ENCODE measurements at places on chromosomes 4 and X.

GRCh38 chr4:99219479-99219878 lies 433 bp upstream of the ADH6 start:
- DNase-seq: no peak

DNA sequence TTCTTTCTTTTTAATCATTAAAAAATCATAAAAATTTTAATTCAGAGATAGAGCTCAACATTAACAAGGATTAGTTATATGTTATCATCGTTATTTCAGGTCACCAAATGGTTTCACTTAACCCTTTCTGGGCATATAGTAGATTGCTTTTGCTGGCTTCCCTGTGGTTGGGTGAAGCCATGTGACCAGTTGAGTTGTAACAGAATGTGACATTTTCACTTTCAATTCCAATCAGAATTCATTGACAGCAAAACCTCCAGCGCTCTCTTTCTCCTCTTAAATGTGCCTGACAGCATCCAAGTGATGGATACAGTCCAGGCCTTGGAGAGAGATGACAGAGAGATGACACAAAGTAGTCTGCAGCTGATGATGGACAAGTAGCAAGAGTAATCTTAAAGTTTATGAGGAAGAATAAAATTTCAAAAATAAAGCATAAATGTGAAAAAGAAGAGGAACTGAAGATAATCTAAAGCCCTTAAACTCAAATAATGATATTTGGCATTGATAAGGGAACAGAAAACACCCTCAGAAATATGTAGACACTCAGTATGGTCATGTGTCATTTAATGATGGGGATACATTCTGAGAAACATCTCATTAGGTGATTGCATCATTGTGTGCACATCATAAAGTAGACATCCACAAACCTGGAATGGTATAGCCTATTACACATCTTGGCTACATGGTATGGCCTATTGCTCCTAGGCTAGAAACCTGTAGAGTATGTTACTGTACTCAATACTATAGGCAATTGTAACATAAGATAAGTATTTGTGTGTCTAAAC lies 92.3 kb upstream of the QRFPR start:
- no peak for DNase-seq

- DNase-seq: no peak
Observed at GRCh38 chr4:160159457-160159856, 1056.6 kb downstream of the RAPGEF2 start.

DNA sequence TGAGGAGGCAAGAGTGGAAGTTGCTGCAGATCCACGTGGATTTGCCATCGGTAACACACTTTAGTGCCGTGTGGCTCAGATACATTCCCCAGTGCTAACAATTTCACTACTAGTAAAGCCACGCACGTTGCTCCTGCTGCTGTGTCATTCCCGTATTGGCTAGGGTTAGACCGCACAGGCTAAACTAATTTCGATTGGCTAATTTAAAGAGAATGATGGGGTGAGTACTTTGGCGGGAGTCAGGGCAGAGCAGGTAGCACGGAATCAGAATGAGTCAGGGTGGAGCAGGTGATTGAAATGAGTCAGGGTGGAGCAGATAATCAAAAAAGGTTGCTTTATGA lies 1337.5 kb downstream of the FSTL5 start:
- no peak for DNase-seq

- no peak for DNase-seq
Observed at GRCh38 chrX:20144491-20144890, 2.9 kb upstream of the EIF1AX start.

GRCh38 chr4:6824772-6825402 lies 42.4 kb downstream of the KIAA0232 start:
- DNase-seq: no peak

DNA sequence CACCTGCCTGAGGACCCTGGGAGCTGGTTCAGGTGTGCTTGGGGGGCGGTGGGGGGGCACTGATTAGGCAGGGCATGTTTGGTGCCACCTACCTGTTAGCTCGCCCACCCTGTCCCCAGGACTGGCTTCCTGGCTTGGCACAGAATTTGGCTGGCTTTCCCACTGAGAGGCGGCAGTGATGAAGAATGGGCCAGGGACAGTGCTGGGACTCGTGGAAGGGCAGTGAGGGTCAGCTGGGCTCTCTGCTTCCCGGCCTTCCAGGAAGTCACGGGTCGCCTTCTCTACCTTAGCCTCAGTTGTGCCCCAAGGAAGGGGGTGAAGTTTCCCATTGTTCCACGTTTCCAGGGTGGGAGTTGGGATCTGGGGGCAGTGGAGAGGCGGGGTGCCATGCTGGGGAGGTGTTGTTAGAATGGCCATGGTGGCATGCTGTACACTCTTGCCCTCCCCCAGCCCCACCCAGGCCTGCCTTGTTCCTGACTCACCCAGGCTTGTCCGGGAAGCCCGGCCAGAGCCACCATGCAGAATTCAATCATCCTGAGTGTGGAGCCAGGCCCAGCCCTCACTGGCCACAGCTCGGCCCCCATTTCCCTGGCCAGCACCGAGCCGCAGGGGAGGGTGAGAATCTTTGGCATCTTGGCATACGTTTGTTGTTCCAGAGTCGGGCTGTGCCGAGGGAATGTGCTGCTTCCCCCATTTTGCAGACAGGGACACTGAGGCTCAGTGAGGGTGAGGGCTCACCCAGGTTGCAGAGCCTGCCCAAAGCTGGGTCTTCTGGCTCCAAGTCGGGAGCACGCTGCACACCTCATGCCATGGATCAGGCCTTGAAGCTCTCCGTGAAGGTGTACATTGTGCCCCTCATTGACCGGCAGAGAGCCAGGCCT lies 21.9 kb upstream of the GPR78 start:
- no peak for DNase-seq

DNA sequence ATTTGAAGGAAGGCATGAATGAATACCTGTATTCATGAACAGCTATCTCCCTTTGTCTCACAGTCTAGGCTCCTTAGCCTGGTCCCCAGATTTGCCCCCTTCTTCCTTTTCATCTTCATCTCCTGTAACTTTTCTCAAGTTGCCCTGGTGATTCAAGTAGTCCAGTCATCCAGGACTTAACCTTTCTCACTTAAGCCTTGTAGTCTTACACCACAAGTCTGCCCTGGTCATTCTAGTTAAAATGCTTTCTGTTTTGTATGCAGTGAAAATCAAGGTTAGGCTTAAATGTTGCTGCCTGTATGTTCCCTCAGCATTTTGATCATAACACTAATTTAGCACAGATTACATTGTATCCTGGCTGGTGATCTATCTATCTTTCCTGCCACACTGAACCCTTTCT lies 58.5 kb upstream of the SLC7A11 start:
- DNase-seq: no peak

DNA sequence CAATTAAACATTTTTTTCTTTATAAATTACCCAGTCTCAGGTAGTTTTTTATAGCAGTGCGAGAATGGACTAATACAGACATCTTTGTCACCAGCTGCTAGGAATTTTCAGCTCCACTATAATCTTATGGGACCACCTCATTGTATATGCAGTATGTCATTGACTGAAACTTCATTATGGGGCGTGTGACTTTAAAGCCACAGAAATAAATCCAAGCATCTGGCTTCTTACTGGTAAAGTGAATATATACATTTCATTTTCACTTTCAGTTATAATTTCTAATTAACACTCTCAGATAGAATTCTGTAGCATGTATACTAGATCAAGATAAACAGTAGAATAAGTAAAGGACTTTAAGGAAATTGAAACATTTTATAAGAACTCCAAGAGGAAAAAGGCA lies 21.9 kb downstream of the IL15 start:
- no peak for DNase-seq

- DNase-seq: peak; percentile 50
Observed at GRCh38 chr4:128427832-128428366, 140.3 kb upstream of the PGRMC2 start.

DNA sequence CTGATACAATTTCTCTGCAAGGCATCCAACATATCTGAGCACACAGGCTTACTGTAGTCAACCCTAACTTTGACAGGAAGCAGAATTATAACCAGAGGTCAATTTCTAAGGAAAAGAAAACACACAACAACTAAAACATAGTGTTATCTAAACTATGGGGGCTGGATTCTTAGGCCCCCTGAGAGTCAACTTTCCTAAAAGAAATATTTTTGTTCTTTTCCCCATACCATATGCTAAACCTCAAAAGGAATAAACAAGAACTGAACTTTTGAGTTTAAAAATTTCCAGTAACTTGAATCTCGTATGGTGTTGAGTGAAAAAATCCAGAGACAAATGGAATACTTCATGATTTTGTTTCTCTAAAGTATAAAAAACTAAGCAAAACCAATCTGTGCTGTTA lies 42.9 kb downstream of the ATXN3L start:
- DNase-seq: no peak

GRCh38 chr4:186144198-186144945 lies 39.9 kb downstream of the FAM149A start:
- DNase-seq: no peak

- no peak for DNase-seq
Observed at GRCh38 chr4:139840773-139841172, 175.2 kb downstream of the MGST2 start.

DNA sequence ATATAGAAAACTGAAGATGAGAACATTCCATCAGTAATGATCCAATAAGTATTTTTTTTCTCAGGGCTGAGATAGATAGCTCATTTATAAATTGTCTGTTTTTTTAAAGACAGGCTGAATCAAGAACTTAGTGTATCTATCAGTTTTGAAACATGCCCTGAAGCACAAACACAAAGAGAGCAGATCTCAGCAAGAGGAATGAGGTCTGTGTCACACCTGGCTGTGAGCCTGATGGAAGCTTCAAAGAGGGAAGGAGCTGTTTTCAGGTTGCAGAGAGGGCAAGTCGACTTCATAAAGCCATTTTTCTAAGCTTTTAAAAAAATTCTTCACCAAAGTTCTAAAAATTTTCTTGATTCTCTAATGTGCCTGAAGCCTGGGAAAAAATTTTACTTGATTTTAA lies 434.9 kb downstream of the PDGFC start:
- no peak for DNase-seq

- DNase-seq: no peak
Observed at GRCh38 chr4:99960648-99961047, 10.6 kb upstream of the H2AZ1 start.

- DNase-seq: no peak
Observed at GRCh38 chrX:41308884-41309647, 24.9 kb upstream of the DDX3X start.

- no peak for DNase-seq
Observed at GRCh38 chrX:20066968-20067708, 49.6 kb downstream of the MAP7D2 start.

DNA sequence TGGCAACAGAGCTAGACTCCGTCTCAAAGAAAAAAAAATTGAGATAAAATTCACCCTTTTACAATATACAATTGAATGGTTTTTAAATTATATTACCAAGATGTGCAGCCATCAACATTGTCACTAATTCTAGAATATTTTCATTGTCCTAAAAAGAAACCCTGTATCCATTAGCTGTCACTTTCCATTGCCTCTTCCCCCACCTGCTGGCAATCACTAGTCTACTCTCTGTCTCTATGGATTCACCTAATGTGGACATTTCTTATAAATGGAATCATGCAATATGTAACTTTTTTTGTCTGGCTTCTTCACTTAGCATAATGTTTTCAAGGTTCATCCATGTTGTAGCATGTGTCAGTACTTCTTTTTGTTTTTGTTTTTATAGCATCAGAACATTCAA lies 20.8 kb downstream of the ABHD18 start:
- DNase-seq: no peak

- DNase-seq: no peak
Observed at GRCh38 chrX:135522132-135522530, 1.7 kb downstream of the INTS6L start.

- DNase-seq: peak; percentile 53
Observed at GRCh38 chr4:168218645-168219044, 99.9 kb downstream of the DDX60 start.

DNA sequence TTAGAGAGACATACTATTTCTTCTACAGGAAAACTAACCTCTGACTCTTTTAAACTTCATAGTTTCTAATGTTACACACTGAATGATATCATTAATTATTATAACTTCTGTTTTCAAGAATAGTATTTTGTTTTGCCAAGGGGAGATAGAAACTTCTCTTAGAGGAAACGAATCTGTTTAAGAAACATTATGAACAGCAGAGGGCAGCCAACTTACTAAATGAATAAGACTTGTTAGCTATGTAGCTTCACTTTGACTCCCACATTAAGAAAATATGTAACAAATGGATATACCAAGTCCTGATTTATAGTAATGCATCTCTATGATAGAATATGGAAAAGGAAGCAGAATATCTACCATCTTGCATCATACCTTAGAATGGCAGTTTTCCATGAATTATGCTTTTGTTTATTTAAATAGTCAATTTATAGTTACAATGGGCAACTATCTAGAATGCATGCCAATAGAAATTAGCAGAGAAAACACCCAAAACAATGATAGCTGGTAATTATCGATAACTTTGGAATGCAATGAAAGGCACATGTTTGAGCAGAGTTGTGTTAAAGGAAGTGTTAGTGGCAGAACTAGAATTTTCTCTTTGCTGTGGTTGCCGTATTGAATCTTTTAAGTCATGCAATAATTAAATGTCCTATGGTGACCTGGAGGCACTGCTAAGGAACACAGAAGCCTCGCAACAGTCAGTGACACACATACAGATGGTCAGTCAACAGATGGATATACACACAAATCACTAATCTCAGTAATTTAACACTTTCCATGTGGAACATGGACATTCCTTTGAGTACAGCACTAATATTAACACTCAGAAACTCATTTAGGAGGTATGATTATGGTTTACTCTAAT lies 105.7 kb upstream of the PDLIM3 start:
- DNase-seq: peak; percentile 48

DNA sequence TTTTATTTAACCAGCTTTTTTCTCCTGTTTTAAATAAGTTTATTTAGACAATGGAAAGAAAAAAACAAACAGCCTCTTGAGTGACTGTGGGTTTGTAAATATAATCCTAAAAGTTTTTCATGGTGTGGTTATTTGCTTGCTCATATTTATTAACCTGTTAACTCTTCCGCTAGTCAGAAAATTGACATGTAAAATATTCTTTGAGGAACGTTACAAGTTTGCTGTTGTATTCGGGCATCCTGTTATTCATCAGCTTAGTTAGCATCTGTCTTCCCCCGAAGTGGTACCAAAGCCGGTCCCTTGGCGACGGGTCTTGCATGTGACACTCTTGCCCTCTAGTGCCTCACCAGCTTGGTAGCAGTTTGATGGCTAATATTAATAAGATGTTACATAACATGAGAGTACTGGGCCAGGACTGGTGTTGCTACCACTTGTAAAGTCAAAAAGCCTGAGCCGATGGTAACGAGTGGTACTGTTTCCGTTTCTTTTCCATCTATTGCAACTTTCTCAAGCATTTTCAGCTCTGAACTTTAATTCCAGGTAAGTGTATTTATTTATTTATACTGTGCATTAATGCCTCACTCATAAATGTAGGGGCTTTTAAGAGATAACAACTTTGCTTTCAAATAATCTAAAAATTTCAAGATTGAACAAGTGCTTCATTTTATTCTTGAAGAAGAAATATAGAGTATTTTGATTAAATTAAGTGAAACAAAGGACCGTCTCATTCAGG lies at the start of gene NDST3:
TSS of gene NDST3 (plus strand) at position 434 of the 733 bp plus-strand sequence. CDS start 19,425 bp downstream, outside the sequence.
- DNase-seq: peak; percentile 77

DNA sequence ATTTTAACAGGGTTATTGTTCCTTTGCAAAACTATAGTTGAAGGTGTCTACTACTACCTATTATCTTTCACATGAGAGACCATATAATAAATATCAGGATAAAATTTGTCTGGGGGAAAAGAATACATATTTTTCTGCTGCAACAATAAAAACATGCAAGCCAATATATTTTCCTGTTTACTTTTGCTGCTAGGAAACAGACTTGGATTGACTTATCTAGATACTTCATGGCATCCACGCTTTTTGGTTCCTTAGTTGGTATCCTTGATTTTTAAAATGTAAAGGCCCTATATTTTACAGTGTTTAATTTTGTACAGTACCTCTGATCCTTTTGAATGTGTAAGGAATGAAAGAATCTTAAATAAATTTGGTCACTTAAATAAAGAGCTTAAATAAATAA lies 150.6 kb downstream of the GPC3 start:
- DNase-seq: no peak

GRCh38 chr4:123419885-123420755 lies 23.5 kb downstream of the SPRY1 start:
- no peak for DNase-seq

Measured in retinal pigment epithelial cell (primary cell).